ENCODE measurements at places on chromosomes 7 and 10. TPM values are rescaled to one million over a fixed set of nuclear protein-coding genes. Genes with fewer than 3 reads are reported as not detected.

- peak overlapping the region; percentile 73 for H3K27ac ChIP-seq
- H3K27me3 ChIP-seq = no peaks in the 10 kb centered on the region
- no peak for DNase-seq
- H3K36me3 ChIP-seq = peaks cover 15% of the 10 kb centered on the region
- H3K4me1 ChIP-seq = peaks cover 58% of the 10 kb centered on the region
Measured at GRCh38 chr7:137981668-137982067, 20.2 kb downstream of the CREB3L2 start.

PRTFDC1 gene
- 17.9 TPM for total RNA-seq

ZNF117 gene
- 2.9 TPM for total RNA-seq

DNA sequence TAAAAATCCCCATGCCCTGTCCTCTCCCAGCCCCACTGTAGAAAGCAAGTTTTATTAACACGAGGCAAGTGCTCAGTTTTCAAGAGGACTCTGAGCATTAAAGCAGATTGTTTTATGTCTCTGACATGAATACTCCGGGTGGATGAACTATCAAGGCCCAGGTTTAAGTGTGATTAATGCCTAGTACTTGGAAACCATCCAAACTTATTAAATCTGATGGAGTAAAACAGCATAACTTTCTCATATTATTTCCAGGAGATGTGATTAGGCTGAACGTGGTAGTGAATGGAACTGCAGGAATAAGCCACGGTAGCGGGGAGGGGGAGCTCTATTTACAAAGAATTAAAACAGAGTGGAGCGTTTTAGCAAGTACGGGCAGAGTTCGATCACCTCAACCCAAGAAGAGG is 144.2 kb upstream of the RNF32 start:
- no peaks in the 10 kb centered on the region for H3K36me3 ChIP-seq
- H3K27me3 ChIP-seq = no peaks in the 10 kb centered on the region
- no peak overlapping the region for H3K4me3 ChIP-seq
- no peak overlapping the region for H3K27ac ChIP-seq
- H3K4me1 ChIP-seq = peaks cover 2% of the 10 kb centered on the region

GRCh38 chr10:6487920-6488319 is 92.2 kb downstream of the PRKCQ start:
- no peaks in the 10 kb centered on the region for H3K36me3 ChIP-seq
- no peak overlapping the region for H3K4me3 ChIP-seq
- no peak for DNase-seq
- no peaks in the 10 kb centered on the region for H3K4me1 ChIP-seq

C7orf57 gene
- not detected for total RNA-seq

TAS2R41 gene
- total RNA-seq = not detected

DNA sequence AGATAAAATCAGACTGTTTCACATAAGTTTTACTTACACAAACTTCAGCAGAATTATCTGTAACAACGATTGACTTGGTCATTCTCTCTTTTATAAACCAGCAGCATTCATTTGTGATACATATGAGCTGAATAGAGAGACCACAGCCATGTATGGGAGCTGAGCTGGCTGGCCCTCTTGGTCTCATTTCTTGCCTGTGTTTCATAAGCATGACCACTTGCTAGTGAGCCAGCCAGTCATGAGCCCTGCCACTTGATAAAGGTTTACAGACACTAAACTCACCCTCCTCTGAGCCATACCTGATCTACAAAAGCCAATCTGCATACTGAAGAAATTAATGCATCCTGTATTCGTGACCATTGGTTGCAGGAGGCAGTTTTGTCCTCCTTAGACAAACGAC is 82.1 kb downstream of the PKD1L1 start:
- no peaks in the 10 kb centered on the region for H3K4me1 ChIP-seq
- no peak overlapping the region for H3K4me3 ChIP-seq
- no peak overlapping the region for H3K27ac ChIP-seq
- DNase-seq = peak; percentile 50
- H3K36me3 ChIP-seq = no peaks in the 10 kb centered on the region

- DNase-seq = no peak
- H3K27ac ChIP-seq = no peak overlapping the region
- H3K27me3 ChIP-seq = peaks cover 21% of the 10 kb centered on the region
- no peak overlapping the region for H3K4me3 ChIP-seq
- no peaks in the 10 kb centered on the region for H3K36me3 ChIP-seq
Measured at GRCh38 chr10:70563230-70563629, 39.3 kb downstream of the PRF1 start.

AGBL3 gene
- total RNA-seq = 0.28 TPM

- no peaks in the 10 kb centered on the region for H3K27me3 ChIP-seq
- H3K36me3 ChIP-seq = peaks cover 5% of the 10 kb centered on the region
- H3K4me1 ChIP-seq = peaks cover 6% of the 10 kb centered on the region
Measured at GRCh38 chr10:87093632-87094372, 841 bp downstream of the GLUD1 start.

SLC13A4 gene
- total RNA-seq = not detected

GRCh38 chr7:154947604-154948003 is 55.3 kb downstream of the PAXIP1 start:
- no peak overlapping the region for H3K27ac ChIP-seq
- DNase-seq = no peak
- H3K27me3 ChIP-seq = no peaks in the 10 kb centered on the region
- H3K36me3 ChIP-seq = peaks cover 32% of the 10 kb centered on the region
- H3K4me1 ChIP-seq = no peaks in the 10 kb centered on the region
- H3K4me3 ChIP-seq = no peak overlapping the region

PSD gene
- 2.0 TPM for total RNA-seq

DNA sequence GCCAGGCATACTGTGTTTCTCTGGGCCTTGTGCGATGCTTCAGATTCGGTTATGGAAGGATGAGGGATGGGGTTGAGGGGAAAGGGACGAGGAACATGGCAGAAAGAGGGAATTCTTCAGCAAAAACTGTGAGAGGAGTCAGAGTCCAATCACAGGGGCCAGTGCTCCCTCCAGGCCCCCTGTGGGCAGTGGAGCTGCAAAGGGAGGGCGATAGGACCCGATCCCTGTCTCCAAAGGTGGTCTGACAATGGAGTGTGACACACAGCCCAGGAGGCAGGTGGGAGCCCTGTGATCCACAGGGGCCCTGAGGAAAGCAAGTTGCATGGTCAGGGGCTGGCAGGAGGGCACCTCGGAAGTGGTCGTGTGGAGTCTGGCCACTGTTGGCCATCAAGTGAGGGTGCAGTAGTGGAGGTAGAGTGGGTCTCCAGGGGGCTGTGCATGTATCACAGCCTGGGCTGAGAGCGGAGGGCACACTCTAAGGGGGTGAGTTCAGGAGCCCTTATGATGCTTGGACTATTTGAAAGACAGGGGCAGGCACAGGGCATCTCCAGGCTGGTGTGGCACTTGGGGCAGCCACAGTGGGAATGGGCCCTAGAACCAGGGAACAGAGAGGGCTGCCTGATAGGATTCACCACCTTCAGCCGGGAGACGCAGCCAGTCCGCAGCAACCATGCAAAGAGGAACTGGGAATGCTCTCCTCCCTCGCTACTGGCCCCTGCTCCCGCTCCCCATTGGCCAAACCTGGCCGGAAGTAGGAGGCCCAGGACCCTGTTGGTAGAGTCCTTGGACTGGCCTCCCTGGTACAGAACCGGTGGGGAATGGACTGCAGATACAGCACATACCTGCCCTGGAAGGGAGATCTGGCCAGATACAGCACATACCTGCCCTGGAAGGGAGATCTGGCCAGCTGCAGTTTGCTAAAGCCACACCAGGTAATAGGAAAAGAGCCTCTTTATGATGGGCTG is 115.9 kb downstream of the ADCY1 start:
- no peak overlapping the region for H3K4me3 ChIP-seq
- H3K27ac ChIP-seq = peak overlapping the region; percentile 66
- no peaks in the 10 kb centered on the region for H3K27me3 ChIP-seq
- DNase-seq = no peak
- H3K4me1 ChIP-seq = peaks cover 11% of the 10 kb centered on the region

DNA sequence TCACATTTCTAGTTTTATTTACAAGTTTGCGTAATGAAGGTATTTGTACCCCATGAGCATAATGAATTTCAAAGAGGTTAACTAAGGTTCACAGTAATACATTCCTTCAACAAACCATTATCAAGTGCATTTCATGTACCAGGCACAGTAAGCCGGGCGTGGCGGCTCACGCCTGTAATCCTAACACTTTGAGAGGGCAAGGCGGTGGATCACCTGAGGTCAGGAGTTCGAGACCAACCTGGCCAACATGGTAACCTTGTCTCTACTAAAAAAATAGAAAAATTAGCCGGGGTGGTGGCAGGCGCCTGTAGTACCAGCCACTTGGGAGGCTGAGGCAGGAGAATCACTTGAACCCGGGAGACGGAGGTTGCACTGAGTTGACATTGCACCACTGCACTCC is 4.3 kb upstream of the EIF3A start:
- H3K4me3 ChIP-seq = no peak overlapping the region
- no peak for DNase-seq
- H3K27ac ChIP-seq = no peak overlapping the region
- H3K27me3 ChIP-seq = no peaks in the 10 kb centered on the region
- 0 out of 2 replicates have a peak, but pooled peaks cover 1% of the 10 kb centered on the region for H3K4me1 ChIP-seq
- H3K36me3 ChIP-seq = no peaks in the 10 kb centered on the region

MAGI2 gene
- 27.2 TPM for total RNA-seq

DNA sequence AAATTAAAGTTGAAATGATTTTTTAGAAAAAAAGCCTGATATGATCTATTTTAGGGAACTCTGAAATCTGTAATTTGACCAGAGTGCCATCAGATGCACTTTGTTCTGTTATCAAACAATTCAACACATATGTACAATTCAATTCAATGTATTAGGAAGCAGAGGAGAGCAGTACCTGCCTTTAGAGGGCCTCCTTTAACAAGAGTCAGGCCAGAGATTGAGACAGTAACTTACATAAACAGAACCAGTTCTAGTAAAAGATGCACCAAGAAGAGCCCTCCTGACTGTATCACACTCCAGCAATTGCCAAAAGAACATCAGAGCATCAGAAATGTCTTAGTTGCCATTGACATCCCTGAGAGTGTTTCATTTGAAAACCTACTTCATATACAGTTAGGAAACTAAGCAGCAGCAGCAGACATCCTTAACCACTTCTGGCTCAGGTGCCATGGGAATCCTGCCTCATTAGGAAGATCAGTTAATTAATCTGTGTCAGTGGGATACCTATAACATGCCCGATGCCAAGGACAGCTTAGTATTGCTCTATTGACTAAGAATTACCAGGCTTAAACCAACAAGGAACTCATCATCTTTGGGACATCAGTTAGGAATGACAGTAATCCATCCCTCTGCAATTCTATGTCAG is 1222.6 kb upstream of the LRRN3 start:
- no peaks in the 10 kb centered on the region for H3K36me3 ChIP-seq
- H3K27me3 ChIP-seq = no peaks in the 10 kb centered on the region
- no peaks in the 10 kb centered on the region for H3K4me1 ChIP-seq
- H3K27ac ChIP-seq = no peak overlapping the region

- H3K27me3 ChIP-seq = no peaks in the 10 kb centered on the region
- DNase-seq = no peak
- no peaks in the 10 kb centered on the region for H3K4me1 ChIP-seq
Measured at GRCh38 chr10:112335868-112336265, 38.0 kb upstream of the ACSL5 start.

GRCh38 chr10:24427678-24428409 is 218.9 kb downstream of the KIAA1217 start:
- peaks cover 2% of the 10 kb centered on the region for H3K4me1 ChIP-seq
- H3K27me3 ChIP-seq = no peaks in the 10 kb centered on the region
- H3K36me3 ChIP-seq = no peaks in the 10 kb centered on the region
- DNase-seq = no peak
- no peak overlapping the region for H3K27ac ChIP-seq
- no peak overlapping the region for H3K4me3 ChIP-seq

GRM3 gene
- not detected for total RNA-seq

- H3K36me3 ChIP-seq = 0 out of 2 replicates have a peak, but pooled peaks cover 2% of the 10 kb centered on the region
- no peak overlapping the region for H3K4me3 ChIP-seq
- DNase-seq = no peak
- H3K4me1 ChIP-seq = peaks cover 7% of the 10 kb centered on the region
Measured at GRCh38 chr7:2008936-2009540, 223.7 kb downstream of the MAD1L1 start.

GRCh38 chr7:37212051-37212450 is 236.6 kb downstream of the ELMO1 start:
- H3K27me3 ChIP-seq = no peaks in the 10 kb centered on the region
- no peak for DNase-seq
- no peaks in the 10 kb centered on the region for H3K36me3 ChIP-seq
- H3K4me1 ChIP-seq = peaks cover 2% of the 10 kb centered on the region
- H3K27ac ChIP-seq = no peak overlapping the region

IFIT2 gene
- 2.2 TPM for total RNA-seq

DNA sequence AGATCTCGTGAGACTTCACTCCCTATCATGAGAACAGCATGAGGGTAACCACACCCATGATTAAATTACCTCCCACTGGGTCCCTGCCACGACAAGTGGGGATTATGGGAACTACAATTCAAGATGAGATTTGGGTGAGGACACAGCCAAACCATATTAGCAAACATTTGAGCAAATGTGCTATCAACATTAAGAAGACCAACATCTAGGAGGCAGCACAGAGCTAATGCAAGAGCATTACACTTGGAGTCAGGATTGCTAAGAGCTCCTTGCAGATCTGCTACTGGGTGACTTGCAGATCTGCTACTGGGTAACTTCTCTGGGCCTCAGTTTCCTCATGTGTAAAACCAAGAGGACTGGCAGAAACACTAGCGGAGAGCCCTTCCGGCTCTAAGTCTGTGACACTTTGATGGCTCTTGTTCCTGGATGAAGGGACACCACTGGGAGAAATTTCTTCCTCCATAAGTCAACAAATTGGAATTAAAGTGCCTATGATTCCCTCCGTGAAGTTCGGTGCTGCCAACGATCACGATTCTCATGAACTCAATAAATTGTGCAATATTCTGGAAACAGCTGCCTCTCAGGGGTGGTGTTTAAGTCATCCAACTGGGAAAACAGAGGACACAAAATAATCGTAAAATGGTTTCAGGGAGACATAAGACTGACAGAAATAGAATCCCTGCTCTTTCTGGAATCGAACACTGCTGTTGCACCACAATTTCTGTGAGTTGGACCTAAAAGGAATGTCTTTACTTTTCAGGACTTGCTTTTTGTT is 115.8 kb upstream of the ITGB1 start:
- H3K4me1 ChIP-seq = no peaks in the 10 kb centered on the region
- DNase-seq = no peak
- no peak overlapping the region for H3K4me3 ChIP-seq
- no peaks in the 10 kb centered on the region for H3K36me3 ChIP-seq
- H3K27me3 ChIP-seq = no peaks in the 10 kb centered on the region
- H3K27ac ChIP-seq = no peak overlapping the region

GRCh38 chr7:29353810-29354209 is 159.2 kb downstream of the CHN2 start:
- H3K27me3 ChIP-seq = no peaks in the 10 kb centered on the region
- no peak for DNase-seq
- H3K4me3 ChIP-seq = no peak overlapping the region
- H3K4me1 ChIP-seq = no peaks in the 10 kb centered on the region
- H3K36me3 ChIP-seq = no peaks in the 10 kb centered on the region

GRCh38 chr10:51117794-51118193 is 43.5 kb downstream of the PRKG1 start:
- H3K27me3 ChIP-seq = no peaks in the 10 kb centered on the region
- H3K4me1 ChIP-seq = peaks cover 4% of the 10 kb centered on the region
- DNase-seq = peak; percentile 70
- H3K36me3 ChIP-seq = no peaks in the 10 kb centered on the region
- H3K4me3 ChIP-seq = no peak overlapping the region
- no peak overlapping the region for H3K27ac ChIP-seq

- H3K4me3 ChIP-seq = peak within 1 kb of the TSS; percentile 46
- peaks cover 71% of the 10 kb centered on the region for H3K27me3 ChIP-seq
- no peak within 1 kb of the TSS for H3K27ac ChIP-seq
- no peaks in the 10 kb centered on the region for H3K36me3 ChIP-seq
- peaks cover 5% of the 10 kb centered on the region for H3K4me1 ChIP-seq
Measured at GRCh38 chr7:73623798-73624668, at the start of gene MLXIPL. Gene MLXIPL, minus strand, starts transcription at chr7:73624522. Its CDS starts 30 bp downstream, at chr7:73624492.

- H3K27ac ChIP-seq = peak overlapping the region; percentile 78
- peak overlapping the region; percentile 66 for H3K4me3 ChIP-seq
- H3K4me1 ChIP-seq = peaks cover 7% of the 10 kb centered on the region
- H3K36me3 ChIP-seq = no peaks in the 10 kb centered on the region
- no peaks in the 10 kb centered on the region for H3K27me3 ChIP-seq
- peak; percentile 98 for DNase-seq
Measured at GRCh38 chr7:28408960-28409715, 3.2 kb upstream of the CREB5 start.
